ENCODE measurements at places on chromosomes 12 and 14. TPM values are rescaled to one million over a fixed set of nuclear protein-coding genes. Genes with fewer than 3 reads are reported as not detected.

- DNase-seq, result peak; percentile 30
Measured at GRCh38 chr12:6626654-6627283, 9.0 kb downstream of the LPAR5 start.

DNA sequence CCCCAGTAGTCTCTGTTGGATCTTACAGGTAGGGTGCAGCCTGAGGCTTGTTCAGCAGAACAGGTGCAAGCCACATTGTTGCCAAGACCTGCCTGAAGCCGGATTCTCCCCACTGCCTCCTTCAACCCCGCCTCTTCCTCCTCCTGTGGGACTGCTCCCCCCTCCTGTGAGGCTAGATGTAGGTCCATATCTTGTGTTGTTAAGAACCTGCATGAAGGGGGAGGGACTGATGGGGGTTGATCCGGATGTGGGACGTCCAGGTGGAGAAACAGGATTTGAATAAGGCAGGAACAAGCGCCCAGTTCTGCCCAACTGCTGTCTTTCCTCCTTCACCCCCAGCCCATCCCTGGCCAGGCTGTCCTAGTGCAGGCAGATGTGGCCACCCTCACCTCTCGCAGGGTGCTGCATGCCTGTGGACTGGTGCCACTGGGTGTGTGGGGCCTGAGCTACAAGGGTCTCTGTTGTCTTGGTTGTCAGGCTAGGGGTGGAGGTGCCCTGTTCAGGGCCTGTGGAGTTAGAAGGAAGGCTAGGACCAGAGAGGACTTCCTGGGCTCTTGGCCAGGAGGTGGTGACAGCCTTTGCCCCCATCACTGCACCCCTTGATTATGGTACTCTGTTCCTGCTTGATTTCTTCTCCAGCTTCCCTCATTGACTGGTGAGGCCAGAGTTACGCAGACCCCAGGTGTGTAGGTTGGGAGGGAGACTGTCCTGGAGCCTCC is 1.4 kb downstream of the NR4A1 start:
- no peak for DNase-seq

The TAS2R30 gene
- total RNA-seq, result 6.0 TPM

- DNase-seq, result no peak
Measured at GRCh38 chr12:132046561-132046960, 96.8 kb downstream of the EP400 start.

DNA sequence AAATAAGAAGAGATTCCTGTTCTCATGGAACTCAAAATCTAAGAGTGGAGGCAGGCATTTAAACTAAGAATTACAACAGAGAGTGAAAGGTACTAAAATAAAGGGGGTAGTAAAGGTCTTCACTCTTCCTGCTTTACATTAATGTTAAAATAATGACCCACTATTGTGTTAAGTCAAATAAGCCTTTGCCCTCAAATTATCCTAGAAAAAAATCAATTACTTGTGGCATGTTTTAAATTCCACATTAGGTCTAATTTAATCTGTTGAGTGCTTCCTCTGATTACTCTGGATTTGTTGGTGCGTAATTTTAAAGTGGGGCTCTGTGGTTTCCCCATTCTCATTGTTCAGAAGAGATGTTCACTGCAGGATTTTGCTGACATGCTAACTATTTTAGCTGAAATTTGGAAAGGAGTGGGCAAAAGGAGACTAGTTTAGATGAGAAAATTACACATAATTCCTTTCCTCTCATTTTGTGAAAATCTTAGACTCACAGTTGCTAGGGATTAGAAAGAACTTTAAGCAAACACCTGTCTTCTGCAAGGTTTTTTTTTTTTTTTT is 35.5 kb downstream of the BTG1 start:
- DNase-seq, result no peak

DNA sequence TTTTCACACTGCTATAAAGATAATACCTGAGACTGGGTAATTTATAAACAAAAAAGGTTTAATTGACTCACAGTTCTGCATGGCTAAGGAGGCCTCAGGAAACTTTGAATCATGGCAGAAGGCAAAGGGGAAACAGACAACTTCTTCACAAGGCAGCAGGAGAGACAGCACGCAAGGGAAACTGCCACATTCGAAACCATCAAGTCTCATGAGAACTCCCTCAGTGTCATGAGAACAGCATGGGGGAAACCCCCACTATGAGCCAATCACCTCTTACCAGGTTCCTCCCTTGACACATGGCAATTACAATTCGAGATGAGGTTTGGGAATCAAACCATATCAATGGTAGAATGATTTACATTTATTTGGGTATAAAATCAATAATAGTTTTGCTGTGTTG is 558.5 kb downstream of the TMTC2 start:
- DNase-seq, result no peak

The RHEBL1 gene
- 4.1 TPM for total RNA-seq

The AMHR2 gene
- total RNA-seq, result not detected

DNA sequence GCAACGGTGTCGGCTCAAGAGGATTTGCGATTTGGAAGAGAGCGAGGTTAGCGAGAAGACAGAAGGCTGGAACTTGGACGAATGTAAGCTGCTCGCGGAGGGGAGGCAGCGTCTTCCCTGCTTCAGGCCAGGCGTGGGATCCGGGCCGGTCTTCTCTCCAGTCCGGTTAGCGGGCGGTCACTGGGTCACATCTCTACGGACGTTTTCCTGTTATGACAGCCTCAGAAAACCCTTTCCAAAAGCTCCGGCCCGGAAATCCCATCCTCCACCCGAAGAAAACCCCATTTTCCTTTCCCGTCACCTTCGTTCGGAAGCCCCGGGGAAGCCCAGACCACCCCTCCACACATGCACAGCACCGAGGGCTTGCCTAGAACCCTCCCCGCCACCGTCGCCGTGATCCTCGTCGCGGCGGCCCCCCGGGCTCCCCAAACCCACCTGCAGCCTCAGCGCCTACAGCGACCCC is 268 bp downstream of the NDUFB1 start:
- peak; percentile 72 for DNase-seq

DNA sequence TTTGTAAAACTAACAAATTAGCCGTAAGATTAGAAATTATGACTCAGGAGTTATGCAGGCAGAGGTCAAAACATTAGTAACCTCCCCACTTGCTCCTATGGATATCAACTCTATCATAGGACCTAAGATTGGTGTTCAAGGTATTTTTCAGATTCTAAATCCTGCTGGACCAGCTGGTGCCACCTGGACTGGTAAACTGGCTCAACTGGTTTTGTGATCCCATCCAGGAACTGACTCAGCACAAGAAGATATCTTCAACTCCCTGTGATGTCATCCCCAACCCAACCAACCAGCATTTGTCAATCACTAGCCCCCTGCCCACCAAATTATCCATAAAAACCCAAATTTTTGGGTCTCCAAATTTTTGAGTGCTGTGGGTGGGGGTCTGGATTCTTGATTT is 98.1 kb upstream of the OR4E1 start:
- no peak for DNase-seq

The SLC24A4 gene
- not detected for total RNA-seq

- no peak for DNase-seq
Measured at GRCh38 chr14:28482251-28483040, 284.1 kb upstream of the FOXG1 start.

GRCh38 chr14:24394275-24394674 is 4.5 kb upstream of the NYNRIN start:
- no peak for DNase-seq

GRCh38 chr14:77640756-77641533 is 24.5 kb upstream of the SPTLC2 start:
- peak; percentile 67 for DNase-seq

GRCh38 chr12:96585977-96586376 is 96.6 kb downstream of the CFAP54 start:
- no peak for DNase-seq

GRCh38 chr14:75277008-75277814 is 1.4 kb upstream of the FOS start:
- DNase-seq, result peak; percentile 54

DNA sequence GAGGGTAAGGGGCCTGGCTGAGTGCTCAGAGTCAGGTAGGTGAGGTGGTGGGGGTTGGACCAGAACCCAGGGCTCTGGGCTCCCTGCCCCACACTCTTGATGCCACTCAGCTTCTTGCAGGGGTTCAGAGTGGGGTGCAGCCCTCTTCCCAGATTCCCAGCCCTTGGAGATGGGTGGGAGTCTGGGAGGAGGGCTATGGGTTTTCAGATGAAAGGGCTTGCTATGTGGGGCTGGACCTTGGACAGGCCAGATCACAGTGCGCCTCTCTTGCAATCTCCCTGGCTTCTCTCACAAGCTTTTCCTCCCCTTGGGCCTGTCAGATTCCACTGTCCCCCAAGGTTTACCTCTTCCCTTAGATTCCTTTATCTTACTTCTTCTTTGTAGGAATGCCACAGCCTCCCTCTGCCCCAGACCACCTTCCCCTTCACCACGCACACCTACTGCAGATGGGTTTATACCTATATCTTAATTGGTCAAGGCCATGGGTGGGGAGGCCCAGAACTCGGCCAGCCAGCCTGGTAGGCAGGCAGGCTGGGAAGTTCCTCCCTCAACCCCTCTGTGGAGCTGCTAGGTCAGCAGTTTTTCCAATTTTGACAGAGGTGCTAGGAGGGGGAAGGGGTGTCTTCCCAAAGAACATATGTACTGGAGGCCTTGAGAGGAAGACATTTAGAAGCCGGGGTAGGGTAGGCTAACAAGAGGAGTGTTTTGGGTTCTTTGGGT is 1.4 kb downstream of the NYNRIN start:
- DNase-seq, result no peak

GRCh38 chr12:116818341-116818856 is 62.8 kb downstream of the HRK start:
- peak; percentile 63 for DNase-seq

- no peak for DNase-seq
Measured at GRCh38 chr12:103844305-103844704, 3.3 kb upstream of the NT5DC3 start.

- DNase-seq, result no peak
Measured at GRCh38 chr14:102930753-102931579, 8.5 kb downstream of the AMN start.

DNA sequence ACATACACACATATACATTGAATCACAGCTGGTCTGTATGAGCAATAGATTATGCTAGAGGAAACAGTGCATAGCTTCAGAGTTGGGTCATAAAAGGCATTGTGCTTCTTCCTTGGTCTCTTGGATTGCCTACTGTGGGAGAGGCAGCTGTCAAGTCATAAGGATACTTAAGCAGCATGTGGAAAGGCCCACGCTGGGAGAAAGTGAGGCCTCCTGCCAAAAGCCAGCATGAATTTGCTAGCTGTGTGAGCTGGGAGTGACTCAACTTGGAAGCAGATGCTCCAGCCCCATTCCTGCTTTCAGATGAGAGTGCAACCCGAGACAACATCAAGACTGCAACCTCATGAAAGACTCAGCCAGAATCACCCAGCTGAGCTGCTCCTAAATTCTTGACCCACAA is 311.9 kb upstream of the TBX3 start:
- DNase-seq, result no peak

DNA sequence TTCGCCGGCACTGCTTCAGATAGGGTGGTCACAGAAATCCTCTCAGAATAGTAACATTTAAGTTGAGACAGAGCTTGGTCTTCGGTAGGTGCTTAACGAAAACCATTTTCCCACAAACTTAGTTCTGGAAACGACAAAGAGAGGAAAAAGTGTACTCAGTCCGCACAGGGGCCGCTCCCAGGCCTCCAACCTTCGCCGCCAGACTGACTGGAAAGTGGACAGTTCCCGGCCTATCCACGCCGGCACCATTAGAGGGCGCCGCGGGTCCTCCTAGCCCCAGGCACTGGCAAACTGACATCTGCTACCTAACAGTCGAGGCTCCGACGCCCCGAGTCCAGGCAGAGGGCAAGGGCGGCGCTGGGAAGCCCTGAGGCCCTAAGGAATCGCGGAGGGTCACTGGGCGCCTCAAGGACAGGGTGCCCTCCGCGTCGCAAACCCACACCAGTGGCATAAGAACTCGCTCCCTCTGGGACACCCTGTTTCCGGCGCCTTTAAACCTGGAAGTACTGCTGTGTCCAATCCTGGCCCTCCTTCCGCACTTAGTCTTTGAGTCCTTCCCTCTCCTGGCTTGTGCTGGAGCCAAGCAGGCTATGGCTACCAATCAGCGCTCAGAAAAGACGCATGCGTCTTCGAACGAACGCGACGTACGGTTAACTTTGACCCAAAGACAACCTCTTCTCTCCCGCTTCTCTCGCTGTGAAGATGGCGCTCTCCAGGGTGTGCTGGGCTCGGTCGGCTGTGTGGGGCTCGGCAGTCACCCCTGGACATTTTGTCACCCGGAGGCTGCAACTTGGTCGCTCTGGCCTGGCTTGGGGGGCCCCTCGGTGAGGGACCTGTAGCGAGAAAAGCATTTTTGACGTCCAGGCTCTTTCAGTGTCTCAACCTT is at the start of gene LETMD1:
LETMD1 (plus strand) TSS at position 673 of the 886 bp plus-strand sequence; CDS start at position 703, 30 bp downstream.
- peak; percentile 99 for DNase-seq

DNA sequence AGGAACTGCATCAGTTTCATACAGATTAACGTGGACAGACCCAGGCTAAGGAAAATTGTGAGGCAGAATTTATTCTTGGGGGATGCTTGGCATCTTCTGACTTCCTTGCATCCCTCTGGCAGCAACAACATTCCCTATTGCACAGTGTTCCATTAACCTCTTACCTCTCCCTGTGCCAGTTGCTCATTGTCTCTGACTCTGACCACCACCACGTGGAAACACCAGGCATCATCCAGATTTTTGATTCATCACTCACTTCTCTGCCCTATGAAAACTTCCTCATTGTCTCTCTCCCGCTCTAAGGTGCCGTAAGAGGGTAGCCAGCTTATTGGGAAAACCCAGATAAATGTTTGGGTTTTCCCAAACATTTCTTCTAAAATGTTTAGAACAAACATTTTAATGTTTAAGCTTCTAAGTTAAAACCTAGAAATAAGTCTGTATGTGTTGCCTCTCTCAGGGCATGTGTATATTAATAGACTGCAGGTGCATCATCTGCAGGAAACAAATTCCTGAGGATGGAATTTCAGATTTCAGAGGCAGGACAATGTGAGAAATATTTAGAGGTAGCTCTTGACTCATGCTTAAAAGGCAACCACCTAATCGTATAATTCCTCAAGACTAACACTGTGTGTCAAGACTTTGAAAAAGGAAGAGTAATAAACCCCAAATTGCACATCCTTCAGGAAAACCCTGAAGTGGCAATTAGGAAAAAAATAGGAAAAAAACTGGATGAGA is 64.5 kb upstream of the SLC35F4 start:
- DNase-seq, result no peak

GRCh38 chr14:99752486-99753121 is 40.6 kb upstream of the EML1 start:
- DNase-seq, result no peak

DNA sequence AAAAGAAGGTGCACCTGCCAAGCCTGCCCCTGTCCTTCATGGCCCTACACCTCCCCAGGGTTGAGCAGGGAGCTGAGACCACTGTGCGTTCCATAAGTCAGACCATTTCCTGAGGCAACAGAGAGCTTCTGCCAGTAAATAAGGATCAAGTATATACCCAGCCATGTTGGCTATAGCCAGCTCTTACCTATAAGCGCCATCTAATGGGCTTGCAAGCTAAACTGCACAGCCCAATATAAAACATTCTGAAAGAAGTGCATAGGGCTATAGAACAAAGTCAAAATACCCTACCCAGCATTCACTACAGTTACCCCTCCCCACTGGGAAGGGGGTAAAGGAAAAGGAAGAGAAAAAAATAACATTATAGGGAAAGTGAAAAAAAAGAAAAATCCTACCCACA is 59.3 kb upstream of the SCAF11 start:
- DNase-seq, result peak; percentile 59

Measured in Karpas-422 (cell line).